ENCODE measurements at places on chromosomes 12 and 14.
A peak's percentile ranks its signal among the peaks of the same experiment; 100 is the strongest.

DNA sequence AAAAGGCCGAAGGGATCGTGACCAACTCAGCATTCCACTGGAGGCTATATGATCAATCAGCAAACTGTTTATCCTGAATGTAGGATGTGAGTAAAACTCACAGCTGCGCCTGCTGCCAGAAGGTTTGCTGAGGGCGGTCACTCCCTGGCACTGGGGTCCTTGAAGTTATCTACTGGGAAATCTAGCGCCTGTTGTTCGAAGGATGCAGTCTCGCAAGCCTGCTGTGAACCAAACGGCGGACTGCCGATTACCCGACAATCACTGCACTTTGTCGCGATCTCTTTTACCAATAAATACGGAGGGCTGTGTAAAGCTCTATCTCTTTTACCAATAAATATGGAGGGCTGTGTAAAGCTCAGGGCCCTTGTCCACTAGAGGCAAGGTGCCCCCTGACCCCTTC is 12.9 kb downstream of the DDX51 start:
- no peak for DNase-seq

DNA sequence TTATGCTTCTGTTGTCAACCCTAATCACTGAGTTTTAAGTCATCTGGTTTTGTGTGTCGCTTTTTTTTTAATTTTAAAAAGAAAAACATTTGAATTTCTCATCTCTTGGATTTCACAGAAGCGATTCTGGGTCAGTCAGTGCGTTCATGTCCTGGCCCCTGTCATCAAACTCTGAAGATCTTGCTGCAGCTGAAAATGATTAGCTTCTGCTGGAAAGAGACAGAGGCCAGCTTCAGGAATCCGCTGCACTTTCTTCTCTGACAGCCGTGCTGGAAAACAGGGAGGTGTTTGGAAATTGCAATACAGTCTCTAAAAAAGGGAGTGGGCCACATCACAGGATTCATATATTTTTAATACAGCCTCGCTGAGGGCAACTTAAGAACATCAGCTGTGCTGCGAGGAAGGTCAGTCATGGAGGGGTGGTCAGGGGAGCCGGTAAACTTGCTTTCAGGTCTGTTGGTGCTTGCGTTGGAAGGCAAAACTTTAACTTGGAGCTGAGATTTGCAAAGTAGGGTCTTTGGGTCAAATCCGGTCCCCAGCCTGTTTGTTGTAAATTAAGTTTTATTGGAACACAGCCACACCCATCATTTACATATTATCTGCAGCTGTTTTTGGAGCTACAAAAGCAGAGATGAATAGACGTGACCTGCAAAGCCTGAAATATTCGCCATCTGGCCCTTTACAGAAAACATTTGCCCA is 190.8 kb downstream of the AACS start:
- DNase-seq = no peak

GRCh38 chr12:113289361-113289760 is 45.5 kb downstream of the SLC8B1 start:
- DNase-seq = no peak

DNA sequence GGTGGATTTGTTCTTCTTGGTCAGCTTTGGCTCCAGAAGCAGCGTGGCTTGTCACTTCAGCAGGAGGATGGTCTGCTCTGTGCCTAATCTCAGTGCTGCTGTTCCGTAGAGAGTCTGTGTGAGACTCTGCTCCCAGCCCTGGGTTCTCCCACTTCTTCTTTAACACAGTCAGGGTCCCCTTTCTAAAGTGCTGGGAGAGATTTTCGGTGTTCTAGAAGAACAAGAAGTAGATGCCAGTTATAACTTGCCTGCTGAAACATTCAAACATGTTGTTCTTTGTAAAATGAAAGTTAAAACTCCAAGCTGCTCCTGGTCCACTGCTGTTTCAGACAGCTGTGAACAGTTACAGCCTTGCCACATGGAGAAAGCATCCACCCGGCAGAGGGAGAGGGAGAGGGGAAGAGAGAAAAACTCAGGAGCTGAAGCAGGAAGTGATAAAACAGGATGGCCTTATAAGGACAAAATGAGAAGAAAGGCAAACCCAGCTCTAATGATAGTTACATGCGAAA is 55.2 kb upstream of the CERS5 start:
- DNase-seq = peak; percentile 28

DNA sequence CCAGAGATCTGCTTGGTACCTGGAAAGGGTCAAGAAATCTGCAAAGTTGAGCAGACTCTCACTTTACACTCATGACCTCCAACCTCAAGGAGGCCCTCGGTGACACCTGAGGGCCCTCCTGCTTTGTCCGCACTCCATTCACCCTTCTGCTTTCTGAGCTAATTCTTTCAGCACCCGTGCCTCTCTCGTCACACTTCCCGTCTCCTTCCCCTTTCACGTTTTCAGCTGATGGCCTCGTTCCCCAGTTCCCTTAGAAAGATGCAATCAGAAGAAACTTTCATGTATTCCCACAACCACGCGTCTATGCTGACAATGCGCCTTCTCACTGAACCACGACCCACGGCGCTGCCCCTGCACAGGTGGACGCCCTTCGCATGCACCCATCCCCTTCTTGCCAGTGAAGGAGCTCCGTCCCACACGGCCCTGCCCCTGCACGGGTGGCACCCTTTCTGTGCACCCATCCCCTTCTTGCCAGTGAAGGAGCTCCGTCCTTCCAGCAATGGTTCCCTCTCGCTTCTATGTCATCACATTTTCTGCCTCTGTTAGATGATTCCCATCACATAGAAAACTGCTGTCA is 340.1 kb upstream of the FKBP4 start:
- DNase-seq = no peak

DNA sequence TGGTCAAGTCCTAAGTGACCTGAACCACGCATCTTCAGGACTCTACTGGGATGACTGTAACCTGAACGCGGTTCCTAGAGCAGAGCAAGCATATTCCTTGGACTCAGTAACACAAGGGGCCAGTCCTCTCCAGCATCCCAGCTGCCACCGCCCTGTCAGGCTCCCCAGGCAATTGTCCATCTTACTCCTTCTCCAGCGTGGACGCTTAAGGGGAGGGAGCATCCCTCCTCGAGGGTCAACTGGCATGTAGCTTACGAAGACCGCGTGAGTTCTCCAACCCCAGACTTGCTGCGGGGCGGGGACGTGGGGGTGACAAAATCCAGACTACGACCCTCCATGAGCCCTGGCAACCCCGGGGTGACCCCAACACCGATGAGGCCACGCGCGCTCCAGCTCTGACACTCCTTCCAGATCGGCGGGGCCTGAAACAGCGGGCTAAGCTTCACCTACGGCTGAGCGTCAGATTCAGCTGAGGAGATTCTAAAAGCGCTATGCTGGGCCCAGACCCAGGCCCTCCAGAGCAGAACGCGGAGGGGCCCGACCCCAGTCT is 846 bp upstream of the MTHFD1 start:
- no peak for DNase-seq

- DNase-seq = no peak
Measured at GRCh38 chr12:25872137-25872536, 86.3 kb upstream of the RASSF8 start.

DNA sequence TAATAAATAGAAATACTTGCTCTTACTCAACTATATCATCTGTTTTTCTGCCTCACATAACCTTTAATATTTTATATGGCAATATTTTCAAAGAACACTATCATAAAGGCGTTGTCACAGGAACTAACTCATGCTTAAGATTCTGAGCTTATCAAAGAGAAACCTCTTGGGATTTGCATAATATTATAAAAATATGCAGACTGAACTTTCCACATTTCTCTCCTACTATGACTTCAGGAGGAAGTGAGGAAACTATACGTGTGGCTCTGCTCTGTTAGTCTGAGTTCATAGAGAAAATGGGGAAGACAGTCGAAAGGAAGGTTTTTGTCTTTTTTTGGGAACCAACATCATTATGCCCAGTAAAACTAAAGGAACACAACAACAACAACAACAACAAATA is 124.7 kb downstream of the GARIN6 start:
- DNase-seq = no peak

- no peak for DNase-seq
Measured at GRCh38 chr14:72616294-72616693, 277.6 kb downstream of the DPF3 start.

GRCh38 chr12:104533134-104533533 is 76.4 kb downstream of the CHST11 start:
- no peak for DNase-seq

- DNase-seq = no peak
Measured at GRCh38 chr12:3122841-3123678, 45.9 kb downstream of the TSPAN9 start.

- DNase-seq = no peak
Measured at GRCh38 chr12:104828015-104828414, 130.1 kb downstream of the SLC41A2 start.

- no peak for DNase-seq
Measured at GRCh38 chr14:23023022-23023794, 11.5 kb downstream of the PSMB5 start.

DNA sequence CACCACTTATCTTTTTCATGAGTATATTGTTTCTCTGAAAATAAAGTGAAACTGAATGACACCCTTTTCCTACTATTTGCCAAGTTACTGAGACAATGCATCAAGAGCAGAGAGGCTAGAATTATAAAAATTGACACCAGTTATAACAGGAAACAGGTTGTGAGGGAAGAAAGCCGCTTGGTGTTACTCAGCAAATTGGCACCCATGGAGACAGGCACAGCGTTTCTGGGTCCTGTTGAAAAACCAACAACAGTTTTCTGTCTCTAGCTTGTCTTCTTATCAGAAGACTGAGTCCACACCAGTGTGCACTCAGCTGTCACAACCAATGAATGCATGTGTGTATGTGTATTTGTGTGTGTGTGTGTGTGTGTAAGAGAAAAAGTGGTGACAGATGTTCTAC is 267.7 kb downstream of the KCNH5 start:
- no peak for DNase-seq

All from 8988T (cell line).